ENCODE measurements at places on chromosomes 11 and 22. TPM values are rescaled to one million over a fixed set of nuclear protein-coding genes. Genes with fewer than 3 reads are reported as not detected.

DNA sequence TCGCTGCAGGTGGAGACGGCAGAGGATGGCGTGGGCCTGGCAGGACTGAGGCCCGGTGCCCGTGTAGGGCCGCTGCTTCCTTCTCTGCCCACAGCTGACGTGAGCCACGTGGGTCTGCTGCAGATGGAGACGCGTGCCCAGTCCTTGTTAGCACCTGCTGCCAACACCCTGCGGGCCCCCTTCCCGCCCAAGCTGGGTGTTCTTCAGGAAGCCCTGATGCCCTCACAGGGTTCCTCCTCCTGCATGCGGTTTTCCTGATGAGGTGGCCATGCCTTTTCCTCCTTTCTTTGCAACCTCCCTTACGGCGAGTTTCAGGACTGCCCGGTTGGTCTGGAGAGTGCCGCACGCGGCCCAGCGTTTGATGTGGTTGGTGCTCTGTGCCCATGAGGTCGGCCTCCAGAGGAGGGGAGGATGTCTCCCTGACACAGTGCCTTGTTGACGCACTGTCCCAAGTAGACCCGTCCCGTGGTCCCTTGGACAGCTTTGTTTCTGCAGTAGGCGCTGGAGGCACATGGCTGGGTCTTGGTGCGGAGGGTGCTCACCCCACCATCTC lies 44.7 kb downstream of the AP2A2 start:
- no peak for DNase-seq

DNA sequence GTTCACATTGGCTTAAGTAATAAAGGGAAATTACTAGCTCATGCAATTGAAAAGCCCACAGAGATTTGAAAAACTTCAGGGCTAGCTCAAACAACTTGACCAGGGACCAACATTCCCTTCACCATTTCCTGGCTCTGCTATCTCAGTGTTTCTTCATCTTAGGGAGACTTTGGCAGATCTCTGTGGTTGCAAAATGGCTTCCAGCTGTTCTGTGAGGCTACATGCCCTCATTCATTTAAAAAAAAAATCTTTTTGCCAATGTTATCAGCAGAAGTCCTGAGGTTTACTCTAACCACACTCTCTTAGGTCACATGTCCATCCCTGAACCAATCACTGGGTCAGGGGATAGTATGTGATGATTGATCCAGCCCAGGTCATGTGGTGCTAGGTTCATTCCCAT lies 13.9 kb upstream of the RASSF10 start:
- DNase-seq = no peak

The P4HA3 gene
- total RNA-seq = 1.8 TPM

- DNase-seq = no peak
Observed at GRCh38 chr11:9825315-9825714, 161.4 kb downstream of the SWAP70 start.

GRCh38 chr22:31440681-31441080 lies 41.3 kb downstream of the DRG1 start:
- no peak for DNase-seq

The ARHGAP20 gene
- 5.5 TPM for total RNA-seq

DNA sequence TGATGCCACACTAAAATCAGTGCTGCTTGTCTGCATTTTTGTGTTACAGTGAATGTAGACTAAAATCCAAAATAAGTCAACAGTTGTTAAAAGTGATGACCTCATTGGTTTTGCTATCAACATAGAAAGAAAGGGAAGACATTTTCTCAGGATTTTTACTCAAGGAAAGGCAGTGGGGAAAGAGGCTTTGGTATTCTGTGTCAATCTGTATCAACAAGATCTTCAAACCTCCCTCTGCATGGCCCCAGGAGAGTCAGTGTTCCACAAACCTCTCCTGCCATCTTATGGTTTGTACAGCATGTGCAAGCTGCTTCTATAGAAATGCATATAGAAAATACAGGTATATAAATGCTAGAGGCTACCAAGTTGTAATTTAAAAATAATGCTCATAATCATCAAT lies 13.8 kb upstream of the OR51M1 start:
- DNase-seq = peak; percentile 3

DNA sequence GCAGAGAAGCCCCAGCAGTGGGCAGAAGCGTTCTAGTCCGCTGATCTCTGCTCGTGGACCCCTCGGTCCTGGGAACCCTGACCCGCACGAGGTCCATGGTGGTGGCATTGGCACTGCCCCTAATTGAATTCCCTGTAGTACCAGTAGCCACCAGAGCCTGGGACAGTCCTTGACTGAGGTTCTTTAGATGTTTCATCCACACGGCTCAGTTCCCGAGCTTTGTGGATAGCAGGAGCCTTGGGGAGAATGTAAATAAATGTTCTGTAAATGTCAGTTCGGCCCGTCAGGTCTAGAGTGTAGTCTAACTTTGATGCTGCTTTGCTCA lies 39.4 kb upstream of the SEPTIN5 start:
- DNase-seq = no peak

The KCNJ5 gene
- 6.1 TPM for total RNA-seq

DNA sequence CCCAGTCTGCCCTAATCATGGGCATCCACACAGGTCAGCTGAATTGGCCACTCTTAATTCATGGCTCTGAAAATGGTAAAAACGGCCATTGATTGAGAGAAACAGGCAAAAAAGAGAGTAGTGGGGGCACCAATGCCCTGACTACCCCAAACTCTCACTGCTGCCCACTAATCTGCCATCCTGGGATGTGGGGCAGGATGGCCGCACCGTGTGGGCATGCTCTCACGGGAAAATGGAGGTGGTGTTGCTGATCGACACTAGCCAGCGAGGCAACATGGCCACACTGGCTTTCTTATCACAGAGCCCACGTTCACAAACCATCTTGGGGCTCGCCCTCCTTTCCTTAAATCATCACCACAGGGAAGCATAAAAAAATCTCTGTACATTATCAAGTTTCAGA lies 11.2 kb upstream of the TUB start:
- no peak for DNase-seq

The ALDH3B2 gene
- total RNA-seq = 3.3 TPM

The ACTN3 gene
- total RNA-seq = 91.4 TPM

The MUC6 gene
- not detected for total RNA-seq

- no peak for DNase-seq
Observed at GRCh38 chr11:77101043-77101537, 1.6 kb upstream of the OMP start.

DNA sequence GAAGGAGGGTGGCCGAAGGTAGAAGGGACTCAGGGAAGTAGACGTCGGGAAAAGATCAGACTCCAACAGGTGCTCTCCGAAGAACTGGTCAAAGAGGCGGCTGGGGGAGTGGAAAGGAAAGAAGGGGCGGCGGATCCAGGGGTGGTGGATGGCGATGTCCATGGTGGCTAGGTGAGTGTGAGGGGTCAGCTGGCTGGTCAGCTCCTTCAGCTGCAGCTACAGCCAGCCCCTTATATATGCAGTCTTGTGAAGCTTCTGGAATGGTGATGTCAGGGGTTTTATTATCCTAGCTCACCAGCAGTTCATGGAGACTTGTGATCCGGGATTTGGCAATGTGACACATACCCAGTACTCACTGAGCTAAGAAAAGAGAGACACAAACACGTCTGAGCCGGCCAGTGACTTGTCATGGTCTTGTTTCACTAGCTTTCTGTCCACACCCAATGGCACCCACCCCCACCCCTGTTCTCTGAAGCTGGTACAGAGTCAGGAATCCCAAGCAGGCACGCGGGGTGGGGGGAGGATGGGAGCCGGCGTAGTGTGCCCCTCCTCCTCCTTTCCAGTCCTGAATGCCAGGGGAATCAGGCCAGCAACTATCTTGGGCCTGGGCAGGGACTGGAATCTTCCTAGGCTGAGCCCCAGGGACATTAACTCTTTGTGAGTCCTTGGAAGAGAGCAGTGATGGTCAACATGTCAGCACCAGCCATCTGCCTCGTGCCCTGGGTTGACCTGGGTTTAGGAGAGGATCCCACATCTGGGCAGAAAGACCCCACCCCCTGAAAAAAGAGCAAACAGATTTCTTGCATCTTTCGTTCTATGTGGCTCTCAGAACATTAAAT lies at the start of gene CRYAB:
CRYAB (minus strand) TSS at position 208 of the 839 bp plus-strand sequence; CDS start at position 162, 46 bp downstream.
- peak; percentile 95 for DNase-seq

The PRODH gene
- 7.6 TPM for total RNA-seq

The FAM111B gene
- total RNA-seq = 12.0 TPM

- no peak for DNase-seq
Observed at GRCh38 chr11:69959461-69959860, 118.7 kb upstream of the ANO1 start.

The RBMXL2 gene
- not detected for total RNA-seq

The HEPN1 gene
- not detected for total RNA-seq

- DNase-seq = no peak
Observed at GRCh38 chr11:83571302-83571701, 285.1 kb upstream of the CCDC90B start.

- DNase-seq = no peak
Observed at GRCh38 chr11:2406878-2407410, 6.4 kb downstream of the TSSC4 start.

GRCh38 chr22:44389926-44390612 lies 77.3 kb upstream of the SHISAL1 start:
- no peak for DNase-seq

The CLDN25 gene
- total RNA-seq = not detected

GRCh38 chr11:35363854-35364780 lies 55.2 kb downstream of the SLC1A2 start:
- peak; percentile 63 for DNase-seq

DNA sequence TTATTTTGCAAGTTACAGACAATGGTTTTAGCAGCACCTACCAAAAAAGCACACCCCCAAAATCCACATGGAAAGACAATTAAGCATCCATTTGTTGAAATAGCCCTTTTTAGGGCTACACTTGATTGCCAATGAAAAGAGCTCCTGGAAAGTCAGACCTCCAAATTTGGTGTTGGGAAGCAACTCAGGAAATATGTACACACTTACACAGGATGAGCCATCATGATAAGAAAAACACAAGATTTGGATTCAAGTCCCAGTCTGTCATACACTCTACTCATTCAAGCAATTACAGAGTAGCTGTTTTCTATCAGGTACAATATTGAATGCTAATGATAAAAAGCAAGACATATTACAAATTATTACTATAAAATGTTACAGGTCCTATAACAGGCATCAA lies 31.5 kb downstream of the FAM168A start:
- no peak for DNase-seq

GRCh38 chr11:103441021-103441420 lies 331.8 kb downstream of the DYNC2H1 start:
- no peak for DNase-seq

The MICAL2 gene
- 16.9 TPM for total RNA-seq

- DNase-seq = peak; percentile 33
Observed at GRCh38 chr11:107587306-107587979, 3.5 kb upstream of the ELMOD1 start.

- DNase-seq = no peak
Observed at GRCh38 chr11:122874991-122875390, 7.6 kb upstream of the JHY start.

The CEP164 gene
- 25.8 TPM for total RNA-seq

DNA sequence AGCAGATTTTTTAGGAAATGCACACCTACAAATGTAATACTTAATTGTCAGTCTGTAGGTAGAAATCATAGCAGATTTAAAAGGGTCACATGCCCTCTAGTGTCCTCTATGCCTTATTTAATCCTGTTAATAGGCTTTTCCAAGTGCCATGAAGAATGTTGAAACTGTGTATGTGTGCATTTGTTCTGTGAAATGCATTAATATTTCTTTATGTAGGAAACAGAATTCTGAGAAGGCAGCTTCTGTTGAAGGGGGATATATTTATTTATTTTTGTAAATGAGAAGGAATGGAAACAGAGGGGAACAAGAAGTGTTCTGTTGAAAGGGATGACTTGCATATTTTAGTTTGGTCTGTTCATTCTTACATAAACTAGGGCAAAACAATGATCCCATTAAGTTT lies 51.0 kb downstream of the SVIP start:
- peak; percentile 14 for DNase-seq

The E2F8 gene
- total RNA-seq = 7.3 TPM

The OLFML1 gene
- 33.7 TPM for total RNA-seq

GRCh38 chr11:89347071-89347470 lies 144.1 kb downstream of the NOX4 start:
- peak; percentile 9 for DNase-seq

DNA sequence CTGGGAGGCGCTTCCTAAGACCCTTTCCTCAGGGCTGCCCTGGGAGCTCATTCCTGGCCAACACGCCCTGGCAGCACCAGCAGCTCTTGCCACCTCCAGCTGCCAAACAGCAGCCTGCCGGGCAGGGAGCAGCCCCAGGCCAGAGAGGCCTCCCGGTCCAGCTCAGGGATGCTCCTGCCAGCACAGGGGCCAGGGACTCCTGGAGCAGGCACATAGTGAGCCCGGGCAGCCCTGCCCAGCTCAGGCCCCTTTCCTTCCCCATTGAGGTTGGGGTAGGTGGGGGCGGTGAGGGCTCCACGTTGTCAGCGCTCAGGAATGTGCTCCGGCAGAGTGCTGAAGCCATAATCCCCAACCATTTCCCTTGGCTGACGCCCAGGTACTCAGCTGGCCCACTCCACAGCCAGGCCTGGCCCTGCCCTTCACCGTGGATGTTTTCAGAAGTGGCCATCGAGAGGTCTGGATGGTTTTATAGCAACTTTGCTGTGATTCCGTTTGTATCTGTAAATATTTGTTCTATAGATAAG lies 7.6 kb downstream of the SLC39A13 start:
- peak; percentile 95 for DNase-seq

The SNRPD3 gene
- total RNA-seq = 169 TPM

GRCh38 chr11:14673824-14674405 lies 30.3 kb downstream of the PDE3B start:
- no peak for DNase-seq

GRCh38 chr11:58059007-58059350 lies 28.2 kb downstream of the OR6Q1 start:
- DNase-seq = peak; percentile 43

The MUC5AC gene
- total RNA-seq = not detected

The PANX3 gene
- total RNA-seq = not detected

The OOSP1 gene
- not detected for total RNA-seq

DNA sequence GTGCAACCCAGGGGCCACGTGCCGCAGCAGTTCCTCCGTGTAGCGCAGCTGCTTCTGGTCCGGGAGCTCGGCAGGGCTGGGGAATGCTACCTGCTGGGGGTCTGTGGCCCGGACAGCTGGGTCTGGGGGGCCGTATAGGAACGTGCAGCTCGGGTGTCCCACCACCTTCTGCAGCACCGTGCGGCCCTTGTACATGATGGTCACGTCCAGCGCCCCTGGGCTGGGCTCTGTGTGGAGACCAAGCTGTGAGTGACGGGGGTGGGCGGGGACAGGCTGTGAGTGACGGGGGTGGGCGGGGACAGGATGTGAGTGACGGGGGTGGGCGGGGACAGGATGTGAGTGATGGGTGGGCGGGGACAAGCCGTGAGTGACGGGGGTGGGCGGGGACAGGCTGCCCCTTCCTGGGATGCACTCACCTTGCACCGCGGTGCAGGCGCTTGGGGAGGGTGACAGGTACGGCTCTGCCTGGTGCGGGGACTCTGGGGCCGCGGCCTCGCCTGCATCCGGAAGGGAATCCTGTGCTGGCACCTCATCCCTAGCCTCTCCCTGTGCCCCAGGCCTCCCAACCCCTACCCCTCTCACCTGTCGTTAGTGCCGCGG lies 2.3 kb downstream of the IRF7 start:
- DNase-seq = peak; percentile 63

The SERPING1 gene
- 20.8 TPM for total RNA-seq

GRCh38 chr11:17765356-17766072 lies 30.9 kb downstream of the KCNC1 start:
- no peak for DNase-seq

GRCh38 chr11:77244277-77245027 lies 57.0 kb downstream of the GDPD4 start:
- DNase-seq = peak; percentile 22

Measured in tongue (tissue), 3 donors.